ENCODE measurements at places on chromosomes 7 and 10. TPM values are rescaled to one million over a fixed set of nuclear protein-coding genes. Genes with fewer than 3 reads are reported as not detected.

- peak; percentile 32 for DNase-seq
Measured at GRCh38 chr7:2120841-2121830, 111.6 kb downstream of the MAD1L1 start.

DNA sequence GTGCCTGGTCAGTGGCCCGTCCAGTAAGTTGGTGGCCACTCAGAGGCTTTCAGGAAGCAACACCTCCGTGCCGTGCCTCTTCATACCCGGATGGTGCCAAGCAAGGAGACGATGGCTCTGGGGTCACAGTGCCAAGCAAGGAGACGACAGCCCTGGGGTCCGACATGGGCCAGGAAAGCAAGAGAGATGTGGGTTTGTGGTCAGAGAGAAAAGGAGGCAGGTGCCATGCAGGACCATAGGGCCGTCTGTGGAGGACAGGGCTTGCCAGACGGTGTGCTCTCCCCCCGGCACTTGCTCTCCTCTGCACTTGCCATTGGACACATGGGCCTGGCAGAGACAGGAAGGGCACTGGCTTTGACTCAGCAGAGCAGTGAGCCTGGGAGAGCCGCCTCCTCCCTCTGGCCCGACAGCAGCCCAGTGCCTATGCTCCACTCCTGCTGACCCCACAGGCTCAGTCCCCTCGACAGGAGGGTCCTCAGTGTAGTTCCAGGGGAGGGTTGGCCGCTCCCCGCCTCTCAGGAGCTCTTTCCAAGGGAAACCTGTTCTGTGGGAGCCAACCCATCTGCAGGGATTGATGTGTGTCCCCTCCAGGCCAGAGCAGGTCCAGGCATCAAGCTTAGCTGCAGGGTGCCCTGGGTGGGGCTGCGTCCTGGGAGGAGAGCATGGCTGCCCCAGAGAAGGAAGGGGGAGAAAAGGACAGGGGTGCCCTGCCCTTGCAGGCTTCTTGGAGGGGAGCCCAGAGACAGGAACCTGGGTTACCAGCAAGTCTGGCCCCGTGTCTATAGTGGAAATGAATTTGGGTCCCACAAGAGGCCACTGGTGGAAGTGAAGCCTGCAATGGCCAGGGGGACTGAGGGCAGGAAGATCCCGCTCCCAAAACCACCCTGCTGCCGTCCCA is 7.6 kb upstream of the CALML5 start:
- no peak for DNase-seq

- DNase-seq: no peak
Measured at GRCh38 chr10:111996103-111996502, 187.5 kb downstream of the GPAM start.

- DNase-seq: no peak
Measured at GRCh38 chr7:146115548-146115850, 1.1 kb upstream of the CNTNAP2 start.

CCDC172 gene
- not detected for total RNA-seq
